ENCODE measurements at places on chromosomes 2 and 18.

- DNase-seq, result no peak
Observed at GRCh38 chr2:172405673-172406072, 21.7 kb upstream of the ITGA6 start.

DNA sequence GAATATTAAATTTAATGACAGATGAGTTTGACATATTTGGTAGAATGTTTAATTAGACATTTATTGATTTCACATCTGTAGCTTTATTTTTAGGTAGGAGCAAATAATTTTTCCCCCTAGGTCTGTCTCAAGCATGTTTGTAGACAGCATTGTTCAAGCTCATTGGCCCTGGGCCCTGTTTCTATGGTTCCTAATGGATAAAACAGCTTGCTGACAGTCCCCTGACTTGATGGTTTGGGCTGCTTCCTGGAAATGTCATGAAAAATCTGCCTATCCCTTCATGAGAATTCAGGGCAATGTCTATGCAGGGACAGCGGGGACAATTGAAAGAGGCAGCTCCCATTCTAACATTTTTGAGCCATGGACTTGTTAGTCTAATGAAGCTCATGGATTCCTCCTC lies 14.6 kb upstream of the MEP1B start:
- DNase-seq, result no peak

- no peak for DNase-seq
Observed at GRCh38 chr18:13628211-13628610, 98.1 kb downstream of the FAM210A start.

GRCh38 chr18:2855560-2856350 lies 8.9 kb downstream of the EMILIN2 start:
- DNase-seq, result no peak

All from HCEC 1CT (cell line).